ENCODE measurements at places on chromosomes 7 and 10.

DNA sequence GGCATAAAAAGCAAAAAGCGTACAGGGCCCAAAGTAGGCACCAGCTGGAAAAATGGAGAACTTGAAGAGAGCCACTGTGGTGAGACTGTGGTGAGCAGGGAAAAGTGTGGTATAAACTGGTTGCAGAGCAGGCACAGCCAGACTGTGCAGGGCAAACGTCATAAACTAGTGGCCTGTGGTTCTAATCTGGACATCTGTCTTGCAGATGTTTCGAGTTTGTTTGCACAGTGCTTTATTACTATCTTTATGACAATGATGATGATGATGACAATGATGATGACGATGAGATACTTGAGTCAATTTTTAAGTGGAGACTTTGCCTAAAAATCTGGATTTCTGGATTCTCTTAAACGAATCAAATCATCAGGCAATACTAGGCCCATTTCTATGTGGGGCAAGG, 45.7 kb downstream of the SEMA3C start:
- DNase-seq: no peak

DNA sequence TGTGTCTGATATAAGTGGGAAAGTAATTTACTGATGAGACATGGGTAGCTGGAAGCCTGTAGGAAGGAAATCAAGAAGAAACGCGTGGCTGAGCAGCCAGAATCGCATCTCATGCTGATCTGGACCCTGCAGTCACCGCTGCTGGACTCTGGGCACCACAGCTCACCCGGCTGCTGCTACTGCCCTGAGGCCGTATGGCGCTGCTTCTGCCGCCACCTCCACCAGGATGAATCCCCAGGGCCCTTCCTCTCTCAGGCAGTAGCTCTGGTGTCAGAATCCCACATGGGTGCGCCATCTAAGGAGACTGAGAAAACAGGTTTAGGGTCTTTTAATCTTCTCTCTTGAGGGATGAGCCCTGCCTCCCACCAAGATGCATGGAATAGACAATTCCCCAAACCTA, 70.3 kb upstream of the AGK start:
- no peak for DNase-seq

DNA sequence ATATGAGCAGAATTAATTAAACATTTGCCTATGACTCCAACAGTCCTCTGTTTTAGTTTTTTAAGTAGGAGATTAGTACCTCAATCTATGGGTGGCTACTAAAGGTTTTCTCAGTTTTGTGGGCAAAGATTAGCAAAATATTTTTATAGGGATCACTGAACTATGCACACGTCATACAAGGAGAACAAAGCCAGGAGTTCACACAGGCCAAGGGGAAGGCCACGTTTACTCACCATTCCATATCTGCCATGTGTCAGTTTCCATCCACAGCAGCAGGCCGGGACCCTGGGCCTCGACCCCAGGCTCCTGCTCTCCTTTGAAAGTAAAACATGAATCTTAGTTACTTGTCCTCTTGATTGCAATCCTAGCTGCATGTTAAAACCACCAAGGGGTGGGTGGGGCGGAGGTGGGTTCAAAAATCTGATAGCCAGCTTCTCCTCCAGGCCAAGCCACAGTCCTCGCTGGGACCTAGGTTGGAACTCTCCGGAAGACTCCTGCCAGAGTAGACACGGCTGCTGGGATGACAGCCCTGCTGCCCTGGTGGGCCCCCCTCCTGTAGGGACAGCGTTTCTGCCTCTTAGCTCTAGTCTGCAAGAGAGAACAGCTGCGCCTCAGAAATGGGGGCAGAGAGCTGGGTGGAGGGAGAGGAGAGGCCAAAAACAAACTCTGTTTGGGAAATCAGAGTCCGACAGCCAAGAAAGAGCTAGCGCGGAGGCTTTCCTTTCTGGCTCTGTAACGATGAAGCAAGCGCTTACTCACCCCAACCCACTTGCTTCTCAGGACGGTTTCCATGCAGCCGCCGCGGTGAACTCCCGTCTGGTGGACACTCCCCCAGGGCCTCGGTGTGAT, 35.6 kb downstream of the PITRM1 start:
- no peak for DNase-seq

- no peak for DNase-seq
Observed at GRCh38 chr7:74292757-74293576, 3.8 kb downstream of the CLIP2 start.

DNA sequence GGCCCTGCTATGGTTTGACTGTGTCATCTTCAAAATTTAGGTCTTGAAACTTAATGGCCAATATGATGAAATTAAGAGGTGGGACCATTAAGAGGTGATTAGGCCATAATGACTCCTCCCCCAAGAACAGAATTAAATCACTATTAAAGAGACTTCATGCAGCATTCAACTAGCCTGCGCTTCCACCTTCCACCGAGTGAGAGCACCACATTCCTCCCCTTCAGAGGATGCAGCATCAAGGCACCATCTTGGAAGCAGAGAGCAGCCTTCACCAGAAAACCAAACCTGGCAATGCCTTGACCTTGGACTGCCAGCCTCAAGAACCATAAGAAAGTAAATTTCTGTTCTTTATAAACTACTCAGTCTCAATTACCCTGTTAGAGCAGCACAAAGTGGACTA, 371.1 kb upstream of the NFE2L3 start:
- no peak for DNase-seq

GRCh38 chr10:80454513-80455460, 677 bp downstream of the TSPAN14 start:
- DNase-seq: no peak

- no peak for DNase-seq
Observed at GRCh38 chr7:158840604-158841003, 11.3 kb upstream of the ESYT2 start.

DNA sequence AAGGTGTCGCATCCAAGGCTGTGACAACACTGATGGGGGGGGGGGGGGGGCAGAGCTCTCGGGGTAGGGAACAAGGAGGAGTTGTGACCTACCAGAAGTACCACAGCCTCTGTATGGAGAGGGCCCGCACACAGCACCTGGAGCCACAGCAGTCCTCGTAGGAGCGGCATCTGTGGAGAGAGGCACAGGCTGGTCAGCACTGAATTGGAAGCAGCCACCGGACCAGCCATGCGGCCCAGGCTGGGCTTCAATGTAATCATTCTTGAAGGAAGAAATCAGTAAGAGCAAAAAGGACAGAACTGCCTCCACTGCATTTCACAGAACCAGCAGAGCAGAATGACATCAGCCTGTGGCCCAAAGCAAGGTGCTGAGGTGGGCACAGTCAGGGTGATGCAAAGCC, 74.8 kb downstream of the VOPP1 start:
- no peak for DNase-seq

DNA sequence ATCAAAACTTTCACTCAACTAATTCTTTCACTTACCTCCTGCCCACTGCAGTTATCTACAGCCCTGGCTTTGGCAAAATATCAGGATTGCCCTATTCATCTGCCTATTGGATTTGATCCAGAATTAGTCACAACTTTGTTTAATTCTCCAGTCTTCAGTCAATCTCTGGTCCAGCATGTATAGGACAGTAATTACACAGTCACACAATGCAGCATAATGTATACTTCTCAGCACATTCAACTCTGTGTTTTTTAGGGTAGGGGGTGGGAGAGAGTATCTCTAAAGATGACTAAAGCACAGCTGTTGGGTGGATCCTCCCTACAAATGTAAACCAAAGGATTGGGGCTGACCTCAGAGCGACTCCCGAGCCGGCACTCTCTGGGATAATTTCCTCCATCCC, 17.7 kb upstream of the NRP1 start:
- no peak for DNase-seq

DNA sequence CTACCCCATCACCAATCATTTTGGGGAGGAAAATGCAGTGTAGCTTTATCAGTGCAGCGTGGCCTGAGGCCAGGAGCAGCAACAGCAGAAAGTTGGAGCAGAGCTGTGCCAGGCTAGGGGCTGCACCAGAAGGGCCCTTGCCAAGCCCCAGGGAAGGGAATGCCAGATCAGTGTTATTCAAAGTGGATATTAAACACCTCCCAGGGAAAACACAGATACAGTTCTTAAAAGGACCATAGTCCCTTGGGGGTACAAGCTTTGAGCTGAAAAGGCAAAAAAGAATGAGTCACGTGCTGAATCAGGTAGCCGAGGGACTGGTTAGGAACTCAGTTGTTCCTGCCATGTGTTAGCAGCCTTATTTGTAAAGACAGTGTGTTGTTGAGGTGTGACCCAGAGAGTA, 54.0 kb downstream of the GSDME start:
- DNase-seq: no peak

GRCh38 chr7:33968591-33968990, 63.3 kb downstream of the BMPER start:
- DNase-seq: no peak

DNA sequence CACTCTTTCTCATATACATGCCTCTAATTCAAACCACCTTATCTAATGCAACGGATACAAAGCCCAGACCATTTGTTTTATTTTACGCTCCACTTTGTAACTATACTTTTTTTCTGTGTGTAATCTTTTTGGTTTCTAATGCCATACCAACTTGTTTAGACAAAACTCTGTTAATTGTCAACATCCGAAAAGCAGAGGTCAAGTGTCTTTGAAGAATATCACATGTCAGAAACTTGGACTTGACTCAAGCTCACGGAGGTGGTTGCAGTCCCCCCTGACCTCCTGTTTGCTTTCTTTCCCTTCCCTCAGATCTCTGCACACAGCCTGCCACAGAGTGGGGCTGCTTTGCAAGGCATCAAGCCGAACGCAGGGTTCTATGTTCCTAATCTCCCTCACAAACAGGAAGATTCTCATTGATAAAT, 698.9 kb downstream of the PARD3 start:
- DNase-seq: no peak

GRCh38 chr7:130136579-130137167, 66.3 kb downstream of the KLHDC10 start:
- no peak for DNase-seq

DNA sequence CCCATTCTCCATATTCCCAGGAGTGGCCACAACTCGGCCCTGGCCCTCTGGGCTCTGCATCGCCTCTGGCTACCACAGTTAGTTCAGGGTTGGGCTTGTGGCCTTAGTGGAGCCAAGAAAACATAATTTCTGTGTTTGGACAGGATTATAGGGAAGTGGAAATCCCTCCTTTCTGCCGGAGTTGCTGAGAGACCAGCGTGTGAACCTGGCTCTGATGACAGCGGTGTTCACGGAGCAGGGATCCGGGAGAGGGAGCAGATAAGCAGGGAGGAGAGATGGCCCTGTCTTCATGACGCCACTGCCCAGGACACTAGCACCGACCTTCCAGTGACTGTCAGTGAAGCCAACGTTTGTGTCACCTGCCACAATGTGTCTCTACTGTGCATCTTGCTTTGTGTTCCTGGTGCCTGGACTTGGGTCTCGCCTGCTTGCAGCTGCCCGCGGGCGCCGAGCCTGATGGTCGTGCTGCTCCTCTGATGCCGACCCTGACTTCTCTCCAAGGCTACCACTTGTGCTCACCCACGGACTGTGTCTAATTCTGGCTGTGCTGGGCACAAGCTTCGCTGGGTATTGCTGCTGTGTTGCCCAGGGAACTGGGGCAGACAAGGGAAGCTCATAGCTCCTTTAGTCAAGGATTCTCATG, 67.0 kb upstream of the VIPR2 start:
- no peak for DNase-seq

DNA sequence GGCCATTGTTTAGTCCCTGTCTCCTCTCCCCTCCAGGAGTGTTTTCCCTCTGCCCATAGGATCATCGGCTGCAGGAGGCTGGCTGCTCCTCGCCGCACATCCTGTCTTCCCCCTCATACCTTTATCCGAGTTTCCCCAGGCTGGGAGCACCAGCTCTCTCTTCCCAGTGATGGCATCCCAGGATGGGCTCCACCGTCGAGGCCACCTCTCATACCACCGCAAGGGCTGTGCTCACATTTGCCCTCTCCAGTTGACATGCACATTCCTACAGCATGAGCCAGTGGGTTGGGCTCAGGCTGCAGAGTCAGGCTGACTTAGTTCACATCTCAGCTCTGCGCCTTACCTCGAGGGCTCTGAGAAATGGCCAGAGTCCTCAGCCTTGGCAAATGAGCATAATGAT, 12.1 kb downstream of the HKDC1 start:
- no peak for DNase-seq

DNA sequence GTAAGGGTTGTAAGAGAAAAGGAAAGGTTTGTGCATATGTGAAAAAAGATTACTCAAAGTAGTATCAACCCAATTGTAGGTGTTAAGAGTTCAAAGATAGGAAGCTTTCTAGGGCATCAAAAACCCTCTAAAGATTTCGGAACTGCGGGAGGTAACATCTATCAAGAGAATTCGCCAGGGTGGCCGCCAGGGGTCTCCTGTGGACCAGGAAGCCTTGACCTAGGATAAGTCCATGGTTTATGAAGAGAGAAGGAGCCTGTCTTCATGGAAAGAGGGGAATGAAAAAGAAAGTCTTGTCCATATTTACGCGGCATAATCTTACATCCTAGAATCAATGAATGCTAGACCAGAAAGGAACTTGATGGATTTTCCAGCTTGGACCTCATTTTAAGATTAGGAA, 140.7 kb upstream of the CALCR start:
- no peak for DNase-seq

GRCh38 chr7:84190016-84190705, 4.4 kb downstream of the SEMA3A start:
- no peak for DNase-seq

Measured in DMS153 (cell line).